CD8-positive, alpha-beta memory T cell (primary cell): ENCODE measurements at places on chromosomes 16 and 17. TPM values are rescaled to one million over a fixed set of nuclear protein-coding genes. Genes with fewer than 3 reads are reported as not detected.

JUP gene
- total RNA-seq: 0.33 TPM

KRT33A gene
- total RNA-seq: not detected

RAB37 gene
- 5.8 TPM for total RNA-seq

KRT31 gene
- not detected for total RNA-seq

TMEM235 gene
- total RNA-seq: not detected

PITPNM3 gene
- 0.50 TPM for total RNA-seq

CACNG1 gene
- total RNA-seq: not detected

HBZ gene
- total RNA-seq: not detected

GRCh38 chr17:50893183-50893993 lies 27.2 kb upstream of the TOB1 start:
- DNase-seq: no peak

GRCh38 chr16:85449191-85449884 lies 163.8 kb upstream of the GSE1 start:
- no peak for DNase-seq

DNA sequence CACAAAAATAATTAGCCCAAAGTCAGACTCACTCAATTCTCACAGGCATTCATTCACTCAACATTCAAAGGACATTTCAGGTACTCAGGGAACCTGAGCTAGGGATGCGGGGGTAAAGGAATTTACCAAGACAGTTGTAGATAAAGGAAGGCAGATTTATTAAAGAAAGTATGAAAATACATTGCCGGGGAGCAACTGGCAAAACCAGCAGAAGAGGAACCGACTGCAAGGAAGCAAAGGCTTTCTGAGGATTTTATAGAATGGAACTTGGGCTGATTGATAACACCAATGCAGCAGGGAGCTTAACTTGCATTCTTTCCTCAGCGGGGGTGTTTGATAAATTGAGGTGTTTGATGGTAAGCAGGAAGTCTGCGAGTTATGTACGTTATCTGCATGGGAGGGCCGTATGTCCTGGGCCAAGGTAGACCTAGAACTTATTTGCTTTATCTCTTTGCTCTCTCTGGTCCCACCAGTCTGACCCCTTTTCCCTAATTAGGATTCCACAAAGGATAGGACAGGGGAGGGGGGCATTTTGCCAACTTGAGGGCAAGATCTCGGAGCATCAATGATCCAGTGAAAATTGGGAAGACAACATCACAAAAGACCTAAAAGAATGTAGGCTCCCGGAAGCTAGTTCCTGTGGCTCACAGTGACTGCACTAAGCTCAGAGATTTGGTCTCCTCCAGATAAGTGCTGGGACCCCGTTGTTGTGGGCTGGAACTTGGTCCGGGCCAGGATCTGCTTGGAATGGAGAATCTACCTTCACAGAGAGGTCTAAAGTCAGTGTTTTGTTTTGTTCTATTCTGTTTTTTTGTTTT lies 5.8 kb upstream of the MT3 start:
- no peak for DNase-seq

DNA sequence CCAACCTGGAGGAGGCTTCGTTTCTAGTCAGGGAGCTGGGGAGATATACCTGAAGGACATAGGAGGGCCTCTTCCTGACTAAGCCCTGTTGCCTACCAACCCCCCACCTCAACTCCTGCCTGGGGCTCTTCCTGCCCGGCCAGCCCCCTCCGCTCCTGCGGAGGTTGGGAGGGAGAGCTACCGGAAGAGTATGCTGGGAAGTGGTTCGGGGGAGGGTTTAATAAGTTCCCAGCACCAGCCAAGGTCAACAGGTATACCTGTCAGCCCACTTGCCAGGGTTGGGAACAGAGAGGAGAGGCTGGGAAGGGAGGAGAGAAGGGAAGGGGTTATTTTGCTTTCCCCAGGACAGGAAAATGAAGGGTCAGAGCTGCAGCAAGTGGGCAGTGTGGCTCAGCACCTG lies 4.7 kb downstream of the PPP1R1B start:
- no peak for DNase-seq

DNA sequence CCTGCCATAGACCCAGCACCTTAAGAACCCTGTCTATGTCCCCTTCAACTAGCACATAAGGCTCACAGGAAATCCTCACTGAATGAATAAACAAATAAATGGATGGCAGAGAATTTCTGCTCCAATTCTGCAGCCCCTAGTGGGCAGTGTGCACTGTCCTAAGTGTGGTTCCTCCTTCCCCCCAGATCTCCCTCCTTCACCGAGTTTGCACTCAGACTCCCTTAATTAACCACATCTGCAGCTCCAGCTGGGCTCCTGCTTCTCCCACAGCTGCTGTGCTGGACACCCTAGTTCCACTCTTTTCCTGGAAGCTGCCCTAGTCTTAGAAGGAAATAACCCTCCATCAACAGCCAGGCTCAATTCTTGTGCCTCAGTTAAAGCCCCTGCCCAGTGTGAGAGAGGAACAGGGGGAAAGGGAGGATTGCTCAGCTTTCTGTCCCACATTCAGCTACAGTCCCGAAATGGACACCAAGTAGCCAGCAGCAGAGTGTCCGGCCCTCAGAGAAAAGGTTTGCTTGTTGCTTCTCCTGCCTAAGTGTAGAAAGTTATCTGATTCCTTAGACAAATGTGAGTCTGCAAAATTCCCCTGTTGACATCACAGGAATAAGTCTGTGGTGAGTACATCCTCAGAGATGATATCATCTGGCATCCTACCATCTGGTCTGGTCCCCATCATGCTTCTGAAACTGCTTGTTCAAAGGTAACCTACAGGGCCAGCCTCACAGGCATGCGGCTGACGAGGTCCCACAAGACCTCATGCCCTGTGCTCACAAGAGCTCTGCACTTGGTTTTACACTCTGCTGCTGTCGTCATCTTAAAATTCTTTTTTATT lies 12.3 kb downstream of the LRRC3C start:
- DNase-seq: peak; percentile 41

- DNase-seq: no peak
These were observed 58.7 kb downstream of the EFCAB5 start for GRCh38 chr17:30000001-30000754.

- DNase-seq: no peak
These were observed 665 bp upstream of the AKAP1 start for GRCh38 chr17:57084361-57084801.

GRCh38 chr16:64841071-64841470 lies 280.8 kb downstream of the CDH11 start:
- no peak for DNase-seq

DNA sequence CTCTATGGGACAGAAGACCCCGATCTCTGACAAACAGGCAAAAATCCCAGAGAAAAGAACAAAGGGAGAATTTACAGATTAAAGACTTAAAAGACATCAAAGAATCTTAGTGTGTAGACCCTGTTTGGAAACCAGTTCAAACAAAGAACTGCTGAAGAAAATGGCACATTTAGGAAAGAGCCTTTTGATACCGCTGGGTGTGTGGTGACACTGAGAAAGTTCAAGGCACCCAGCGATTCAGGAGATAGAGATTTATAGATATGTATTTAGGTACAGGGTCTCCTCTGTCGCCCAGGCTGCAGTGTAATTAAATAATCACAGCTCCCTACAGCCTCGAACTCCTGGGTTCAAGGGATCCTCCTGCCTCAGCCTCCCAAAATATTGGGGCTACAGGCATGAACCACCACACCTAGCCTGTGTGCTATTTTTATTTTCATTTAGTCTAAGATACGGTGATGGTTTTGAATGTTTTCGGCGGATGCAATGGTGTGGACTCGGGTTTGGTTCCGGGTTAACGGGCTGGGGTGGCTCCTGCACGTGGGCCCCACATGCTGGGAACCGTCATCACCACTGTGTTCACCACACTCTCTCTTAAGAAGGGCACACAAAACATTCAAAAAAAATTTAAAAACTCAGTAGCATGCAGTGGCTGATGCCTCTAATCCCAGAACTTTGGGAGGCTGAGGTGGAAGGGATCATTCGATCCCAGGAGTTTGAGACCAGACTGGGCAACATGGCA lies 114.0 kb downstream of the ZNF778 start:
- no peak for DNase-seq

GRCh38 chr16:75195811-75196790 lies 10.9 kb downstream of the CTRB2 start:
- no peak for DNase-seq

GRCh38 chr17:44881145-44881544 lies 18.1 kb downstream of the EFTUD2 start:
- no peak for DNase-seq

DNA sequence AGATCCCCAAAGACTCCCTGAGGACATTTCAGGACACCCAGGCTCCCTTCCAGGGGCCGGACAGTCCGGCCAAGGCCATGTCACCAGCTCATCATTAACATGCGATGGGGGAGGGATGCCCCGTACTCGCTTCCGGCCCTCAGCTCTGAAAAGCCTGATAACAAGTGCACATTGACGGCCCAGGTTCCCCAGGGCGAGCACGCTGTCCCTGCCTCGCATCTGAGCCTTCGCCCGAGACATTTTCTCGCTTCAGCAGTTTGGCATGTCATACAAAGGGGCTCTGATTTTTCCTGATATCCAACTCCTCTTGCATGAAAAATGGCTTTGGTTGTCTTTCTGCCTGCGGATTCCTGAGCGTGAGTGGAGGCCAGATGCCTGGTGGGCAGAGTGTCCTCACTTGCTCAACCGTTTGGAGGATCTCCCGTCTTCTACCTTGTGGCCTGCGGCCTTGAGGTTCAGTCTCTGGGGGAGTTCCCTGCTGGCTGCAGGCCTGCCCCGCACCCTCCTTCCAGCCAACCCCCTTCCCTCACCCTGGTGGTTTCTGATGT lies 14.1 kb downstream of the CACNG4 start:
- DNase-seq: no peak

GRCh38 chr17:2982854-2983253 lies 80.6 kb downstream of the OR1D5 start:
- DNase-seq: no peak

- DNase-seq: no peak
These were observed 85.5 kb upstream of the DOC2B start for GRCh38 chr17:266701-267667.

DNA sequence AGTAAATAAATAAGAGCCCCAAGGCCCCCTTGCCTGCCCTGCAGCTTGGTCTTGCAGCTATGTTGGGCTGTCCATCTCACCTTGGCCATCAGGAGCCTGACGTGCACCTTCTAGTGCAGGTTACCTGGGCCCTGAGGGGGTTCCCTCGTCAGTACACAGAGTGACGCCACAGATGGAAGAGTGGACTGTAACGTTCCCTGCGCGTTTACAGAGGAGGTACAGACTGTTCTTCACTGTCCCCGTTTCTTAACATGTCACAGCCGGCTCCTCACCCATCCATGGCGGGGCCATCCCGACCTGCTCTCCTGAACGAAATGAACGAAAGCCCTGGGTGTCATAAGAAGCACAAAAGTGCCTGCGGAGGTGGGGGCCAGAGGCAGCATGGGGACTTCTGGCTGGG lies 15.9 kb upstream of the FASN start:
- DNase-seq: no peak

DNA sequence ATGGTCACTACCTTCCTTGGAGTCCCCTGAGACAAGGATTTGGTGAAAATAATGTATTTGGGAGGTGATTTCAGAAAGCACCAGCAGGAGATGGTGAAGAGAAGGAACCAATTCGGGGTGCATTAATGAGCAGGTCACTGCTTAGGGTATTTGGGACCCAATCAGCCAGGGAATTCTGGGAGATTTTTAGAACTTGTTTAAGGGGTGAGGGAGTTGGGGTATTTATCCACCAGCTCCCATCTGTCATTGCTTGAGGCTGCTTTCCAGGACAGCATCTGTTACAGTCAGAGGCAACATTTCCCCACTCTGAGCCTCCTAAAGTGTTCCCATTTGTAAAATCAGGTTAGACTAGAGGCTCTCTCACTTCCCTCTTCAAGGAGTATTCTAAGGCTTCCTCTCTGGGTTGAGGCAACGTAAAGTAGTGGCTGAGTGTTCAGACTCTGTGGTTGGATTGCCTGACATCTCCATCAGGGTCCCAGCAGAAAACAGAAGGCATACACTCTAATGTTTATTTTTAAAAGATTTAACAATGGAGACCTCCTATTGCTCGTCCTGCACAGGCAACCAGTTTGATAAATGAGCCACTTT lies 60.9 kb downstream of the CLEC19A start:
- no peak for DNase-seq

DNA sequence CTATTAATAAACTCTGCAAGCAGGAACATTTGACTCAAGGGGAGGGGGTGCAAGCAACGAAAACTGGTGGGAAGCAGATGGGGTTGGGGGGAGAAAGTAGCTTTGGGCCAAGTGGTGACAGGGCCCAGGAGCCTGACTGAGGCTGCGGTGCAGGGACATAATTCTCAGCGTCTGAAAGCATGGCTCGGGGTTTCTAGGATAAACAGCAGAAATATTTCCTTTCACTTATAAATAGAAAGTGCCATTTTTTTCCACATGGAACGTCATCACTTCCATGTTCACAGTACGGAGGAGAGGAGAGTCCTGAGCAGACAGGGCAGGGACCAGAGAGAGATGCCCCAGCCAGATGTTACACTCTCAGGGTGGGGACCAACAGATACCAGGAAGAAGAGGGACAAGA lies 197.1 kb downstream of the ZFHX3 start:
- no peak for DNase-seq

DNA sequence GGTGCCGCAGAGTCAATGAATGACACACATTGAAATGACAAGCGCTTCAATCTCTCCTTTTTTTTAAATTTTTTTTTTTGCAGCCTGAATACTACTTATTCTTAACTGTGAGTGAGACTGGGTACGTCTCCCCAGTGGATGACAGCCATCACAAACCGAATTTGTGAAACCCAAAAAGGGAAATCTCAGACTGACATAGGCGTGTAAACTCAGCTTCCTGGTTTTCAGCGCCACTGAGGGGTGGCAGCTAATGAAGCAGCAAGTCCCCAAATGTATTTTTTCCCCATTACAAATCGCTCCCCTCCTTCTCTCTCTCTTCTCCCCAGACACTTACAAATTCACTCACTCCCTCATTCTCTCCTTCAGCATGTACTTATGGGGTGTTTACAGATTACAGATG lies 196.0 kb downstream of the MAF start:
- no peak for DNase-seq

DNA sequence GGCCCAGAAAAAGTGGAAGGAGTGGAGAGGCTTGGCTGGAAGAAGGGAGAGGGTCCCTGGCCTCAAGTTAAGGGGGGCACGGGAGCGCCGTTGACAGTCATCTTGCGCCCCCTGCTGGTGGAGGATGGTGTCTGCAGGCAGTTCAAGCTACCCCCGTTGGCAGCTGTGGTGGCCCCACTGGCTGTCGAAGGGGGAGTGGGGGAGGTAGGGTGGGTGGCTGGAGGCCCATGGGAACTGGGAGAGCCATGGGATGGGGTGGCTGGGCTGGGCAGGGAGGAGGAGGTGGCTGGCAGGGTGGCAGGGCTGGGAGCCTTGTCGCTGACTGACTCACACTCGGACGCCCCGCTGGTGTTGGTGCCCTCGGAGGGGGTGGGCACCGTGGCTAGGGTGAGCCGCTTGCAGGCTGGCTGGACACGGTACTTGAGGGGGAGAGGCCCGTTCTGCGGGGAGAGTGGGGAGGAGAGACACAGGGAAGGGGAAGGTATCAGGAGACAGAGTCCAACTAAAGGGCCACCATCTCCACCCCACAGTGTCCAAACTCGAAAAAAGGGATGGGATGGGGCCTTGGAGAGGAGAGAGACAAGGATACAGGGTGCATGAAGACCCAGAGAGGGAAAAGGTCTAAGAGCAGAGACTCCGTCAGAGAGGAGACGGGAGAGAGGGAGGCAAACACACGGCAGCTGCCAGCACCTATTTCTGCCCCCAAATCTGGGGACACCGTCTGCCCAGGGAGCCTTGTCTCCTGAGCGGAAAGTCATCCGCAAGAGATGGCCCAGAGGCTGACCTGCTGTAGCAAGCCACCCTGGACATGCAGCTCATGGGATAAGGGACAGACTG lies 5.2 kb downstream of the CISD3 start:
- DNase-seq: peak; percentile 66
